Aorta (tissue), 5 donors: ENCODE measurements at places on chromosomes 16 and 17. TPM values are rescaled to one million over a fixed set of nuclear protein-coding genes. Genes with fewer than 3 reads are reported as not detected.

The GAS2L2 gene
- not detected for total RNA-seq

The TPPP3 gene
- 7.2 TPM for total RNA-seq

The ZNF768 gene
- total RNA-seq: 22.3 TPM

The NPIPA2 gene
- total RNA-seq: 7.3 TPM

The CCL16 gene
- 1.1 TPM for total RNA-seq

The GUCY2D gene
- not detected for total RNA-seq

The UNC119 gene
- total RNA-seq: 17.4 TPM

The TVP23A gene
- total RNA-seq: 0.58 TPM

The TVP23B gene
- 42.4 TPM for total RNA-seq

The GLP2R gene
- total RNA-seq: 9.7 TPM
